ENCODE measurements at places on chromosomes 12 and 14. TPM values are rescaled to one million over a fixed set of nuclear protein-coding genes. Genes with fewer than 3 reads are reported as not detected.
A peak's percentile ranks its signal among the peaks of the same experiment; 100 is the strongest.

DNA sequence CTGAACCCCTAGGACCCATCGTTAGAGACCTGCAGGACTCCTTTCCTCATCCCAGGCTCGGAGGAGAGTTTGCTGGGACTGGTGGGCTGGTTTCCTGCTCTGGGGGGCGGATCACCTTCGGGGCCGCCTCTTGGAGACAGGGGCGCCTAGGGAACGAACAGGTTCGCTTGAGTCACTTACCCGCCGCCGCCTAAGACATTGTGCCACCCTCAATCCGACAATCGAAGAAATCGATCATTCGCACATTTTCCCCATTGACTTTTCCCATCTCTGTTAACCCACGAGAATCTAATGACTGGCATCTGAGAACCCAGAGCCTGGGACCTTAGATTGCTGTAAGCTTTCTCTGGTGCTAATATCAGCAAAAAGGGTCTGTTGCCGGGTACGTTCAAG, 322 bp downstream of the SLC39A9 start:
- no peak for DNase-seq

DNA sequence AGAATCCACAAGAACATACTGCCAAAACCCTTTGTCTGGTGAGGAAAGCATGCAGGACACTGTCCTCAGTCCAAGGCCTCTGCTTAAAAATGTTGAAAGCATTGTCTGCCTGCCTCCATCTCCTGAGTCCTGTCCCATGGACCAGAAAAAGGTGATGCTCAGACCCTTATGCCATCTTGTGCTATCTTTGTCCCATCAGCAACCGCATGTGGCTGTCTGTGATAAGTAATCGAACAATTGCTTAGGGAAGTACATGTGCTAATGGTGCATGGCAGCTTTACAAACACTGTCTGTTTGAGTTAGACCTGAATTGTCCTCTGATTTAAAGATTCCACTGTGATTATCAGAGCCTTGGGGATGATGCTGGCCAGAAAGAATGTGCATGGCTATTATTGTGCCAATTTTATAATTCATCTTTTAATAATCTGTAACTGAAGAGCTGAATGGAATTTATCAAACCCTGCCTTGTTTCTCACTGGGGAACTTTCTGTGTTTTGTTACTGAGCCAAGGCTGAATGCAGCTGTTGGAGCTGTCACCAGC, 177.5 kb downstream of the DACT1 start:
- no peak for DNase-seq

GRCh38 chr14:105102893-105103292, 37.7 kb upstream of the GPR132 start:
- no peak for DNase-seq

GRCh38 chr12:31749024-31749704, 20.3 kb upstream of the AMN1 start:
- DNase-seq, result no peak

- DNase-seq, result no peak
Measured at GRCh38 chr12:22287776-22288621, 46.5 kb downstream of the ST8SIA1 start.

DNA sequence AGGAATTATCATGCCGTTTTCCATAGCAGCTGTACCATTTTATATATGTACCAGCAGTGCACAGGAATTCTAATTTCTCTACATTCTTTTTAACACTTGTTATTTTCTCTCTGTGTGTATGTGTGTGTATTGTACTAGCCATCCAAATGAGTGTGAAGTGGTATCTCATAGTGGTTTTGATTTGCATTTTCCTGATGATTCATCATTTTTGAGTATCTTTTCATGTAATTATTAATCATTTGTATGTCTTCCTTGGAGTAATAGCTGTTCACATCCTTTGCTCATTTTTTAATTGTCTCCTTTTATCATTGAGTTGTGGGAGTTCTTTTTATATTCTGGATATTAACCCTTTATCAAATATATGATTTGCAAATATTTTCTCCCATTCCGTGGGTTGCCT, 95.6 kb upstream of the MANSC4 start:
- DNase-seq, result no peak

GRCh38 chr12:124381456-124382296, 86.8 kb downstream of the RFLNA start:
- DNase-seq, result peak; percentile 93

DNA sequence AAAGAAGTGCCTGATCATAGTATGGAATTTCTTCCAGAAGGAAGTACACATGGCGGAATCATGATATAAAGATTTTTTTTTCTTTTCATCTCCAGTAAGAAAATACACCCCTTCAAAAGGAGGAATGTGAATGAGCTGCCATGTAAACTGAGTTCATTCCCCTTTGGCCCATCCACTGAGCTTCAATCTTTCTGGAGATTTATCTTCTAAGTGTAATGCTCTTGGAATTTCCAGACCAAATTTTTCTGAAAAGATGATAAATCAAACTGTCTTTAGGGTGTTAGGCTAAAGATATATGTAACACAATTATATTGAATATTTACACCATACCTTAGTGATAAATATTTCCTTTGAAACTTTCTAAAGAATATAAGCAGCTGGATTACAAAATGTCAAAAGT, 5.2 kb downstream of the DCN start:
- DNase-seq, result no peak

GRCh38 chr14:50874757-50875156, 2.9 kb downstream of the ABHD12B start:
- DNase-seq, result no peak

DNA sequence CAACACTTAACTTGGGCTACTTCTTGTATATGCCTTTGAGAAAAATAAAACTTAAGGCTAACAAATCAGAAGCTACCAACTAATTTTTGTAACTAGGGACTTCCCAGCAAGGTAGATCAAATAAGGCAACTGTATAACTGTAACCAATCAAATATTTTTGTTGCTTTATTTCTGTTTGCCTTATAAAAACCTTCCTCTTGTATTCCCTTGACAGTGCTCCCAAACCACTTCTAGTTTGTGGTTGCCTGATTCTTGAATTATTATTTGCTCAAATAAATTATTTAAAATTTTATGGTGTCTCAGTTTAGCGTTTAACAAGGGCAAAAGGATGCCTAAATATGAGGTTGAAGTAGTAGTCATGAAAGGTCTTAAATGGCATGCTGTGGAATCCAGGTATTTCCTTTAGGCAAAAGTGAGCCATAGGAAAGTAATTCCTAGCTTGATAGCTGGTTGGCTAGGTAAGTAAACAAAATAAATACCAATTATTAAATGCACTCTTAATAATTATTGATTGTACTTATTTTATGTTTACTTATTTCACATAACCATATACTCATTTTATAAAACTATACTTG, 632.6 kb downstream of the RPL10L start:
- DNase-seq, result no peak

GRCh38 chr14:37466003-37466622, 128.9 kb downstream of the FOXA1 start:
- no peak for DNase-seq

- DNase-seq, result no peak
Measured at GRCh38 chr14:69543341-69544115, 31.1 kb downstream of the CCDC177 start.

GRCh38 chr12:16021676-16022075, 110.5 kb downstream of the DERA start:
- DNase-seq, result no peak

DNA sequence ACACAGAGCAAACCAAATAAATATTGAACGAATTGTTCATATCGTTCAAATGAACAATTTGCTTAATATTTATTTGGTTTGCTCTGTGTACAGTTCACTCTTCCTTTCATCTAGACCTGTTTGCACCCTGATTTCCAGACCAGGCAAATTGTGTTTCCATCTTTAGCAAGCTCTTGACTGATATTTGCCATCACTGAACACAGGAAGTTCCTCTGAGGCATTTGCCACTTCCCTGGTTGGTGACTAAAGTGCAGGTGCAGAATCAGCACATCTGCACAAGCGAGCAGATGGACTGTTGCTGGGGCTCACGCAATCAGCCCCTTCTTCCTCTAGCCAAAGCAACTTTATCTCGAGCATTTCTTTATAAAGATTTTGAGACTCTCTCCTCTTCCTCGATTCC, 112.9 kb downstream of the DAAM1 start:
- no peak for DNase-seq

GRCh38 chr12:123034865-123035264, 54.4 kb downstream of the ARL6IP4 start:
- no peak for DNase-seq

- DNase-seq, result no peak
Measured at GRCh38 chr12:38745601-38746000, 159.8 kb downstream of the CPNE8 start.

DNA sequence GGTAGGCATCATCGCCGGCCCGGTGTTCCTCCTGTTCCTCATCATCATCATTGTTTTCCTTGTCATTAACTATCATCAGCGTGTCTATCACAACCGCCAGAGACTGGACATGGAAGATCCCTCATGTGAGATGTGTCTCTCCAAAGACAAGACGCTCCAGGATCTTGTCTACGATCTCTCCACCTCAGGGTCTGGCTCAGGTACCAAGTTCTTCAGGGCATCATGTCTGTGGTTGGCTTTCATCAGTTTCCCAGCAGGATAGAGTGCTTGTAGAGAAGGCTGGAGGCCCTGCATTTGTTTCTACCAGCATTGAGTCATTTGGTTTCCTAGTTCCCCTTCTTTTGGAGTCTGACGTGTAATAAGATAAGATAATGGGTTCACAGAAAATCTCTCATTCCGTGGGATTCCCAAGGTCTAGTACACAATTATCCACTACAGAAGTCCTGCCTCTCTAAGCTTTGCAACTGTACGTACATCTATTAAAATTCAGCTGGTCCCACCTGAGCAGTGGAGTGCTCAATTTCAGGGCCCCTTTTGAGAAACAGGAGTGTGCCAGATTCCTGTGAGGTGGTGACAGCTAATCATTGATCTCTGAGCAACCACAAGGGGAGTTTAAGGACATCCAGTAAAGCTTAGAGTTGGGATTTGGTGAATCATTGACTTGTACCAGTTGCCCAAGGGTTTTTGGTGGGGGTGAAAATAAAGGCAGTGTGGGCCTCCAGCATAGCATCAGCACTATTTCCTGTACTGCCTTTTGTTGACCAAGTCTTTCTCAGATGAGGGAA, 25.1 kb downstream of the ACVR1B start:
- no peak for DNase-seq

DNA sequence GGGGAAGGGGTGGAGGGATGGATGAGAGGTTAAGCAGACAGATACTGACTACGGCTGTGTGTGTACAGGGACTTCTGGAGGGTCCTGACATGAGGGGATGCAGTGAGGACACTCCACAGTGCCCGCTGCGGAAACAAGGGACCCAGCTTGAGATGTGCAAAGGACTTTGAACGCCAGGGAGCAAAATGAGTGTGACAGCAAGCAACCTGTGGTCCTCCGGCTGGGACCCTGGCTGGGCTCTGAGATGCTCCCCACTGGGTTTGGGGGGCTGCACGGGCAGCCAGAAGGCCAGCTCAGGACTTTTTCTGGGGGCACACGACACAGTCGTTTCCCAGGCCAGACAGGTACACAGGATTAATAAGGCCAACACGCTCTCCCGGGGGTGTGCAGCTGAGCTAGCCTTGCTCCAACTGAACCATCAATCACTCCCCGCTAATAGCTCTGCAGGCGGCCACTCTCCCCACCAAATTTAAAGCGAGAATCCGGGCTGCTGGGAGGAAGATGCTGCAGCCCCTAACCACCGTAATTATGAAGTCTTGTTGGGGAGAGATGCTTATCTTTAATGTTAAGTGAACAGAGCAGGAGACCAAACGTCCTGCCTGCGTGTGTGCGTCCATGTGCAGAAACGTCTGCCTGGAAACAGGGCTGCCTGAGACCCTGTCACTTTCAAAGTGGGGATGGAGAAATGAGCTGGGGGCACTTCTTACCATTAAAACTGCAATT, 51.6 kb upstream of the DLK1 start:
- DNase-seq, result no peak

- no peak for DNase-seq
Measured at GRCh38 chr12:94488463-94488862, 28.8 kb upstream of the CEP83 start.

DNA sequence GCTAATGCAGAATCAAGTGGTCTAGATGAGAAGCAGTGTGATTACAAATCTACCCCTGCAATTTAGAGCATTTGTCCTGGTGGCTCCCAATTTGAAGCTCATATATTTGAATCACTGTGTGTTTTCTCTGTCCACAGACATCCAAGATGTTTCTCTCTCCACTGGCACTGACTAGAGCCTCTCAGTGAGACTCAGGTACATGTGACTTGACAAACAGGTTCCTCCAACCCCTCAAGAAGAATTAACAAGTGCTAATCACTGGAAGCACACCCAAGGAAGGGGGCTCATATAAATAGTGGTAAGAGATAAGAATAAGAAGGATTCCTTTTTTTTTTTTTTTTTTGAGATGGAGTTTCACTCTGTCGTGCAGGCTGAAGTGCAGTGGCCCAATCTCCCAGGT, 20.5 kb downstream of the OR10G2 start:
- no peak for DNase-seq

DNA sequence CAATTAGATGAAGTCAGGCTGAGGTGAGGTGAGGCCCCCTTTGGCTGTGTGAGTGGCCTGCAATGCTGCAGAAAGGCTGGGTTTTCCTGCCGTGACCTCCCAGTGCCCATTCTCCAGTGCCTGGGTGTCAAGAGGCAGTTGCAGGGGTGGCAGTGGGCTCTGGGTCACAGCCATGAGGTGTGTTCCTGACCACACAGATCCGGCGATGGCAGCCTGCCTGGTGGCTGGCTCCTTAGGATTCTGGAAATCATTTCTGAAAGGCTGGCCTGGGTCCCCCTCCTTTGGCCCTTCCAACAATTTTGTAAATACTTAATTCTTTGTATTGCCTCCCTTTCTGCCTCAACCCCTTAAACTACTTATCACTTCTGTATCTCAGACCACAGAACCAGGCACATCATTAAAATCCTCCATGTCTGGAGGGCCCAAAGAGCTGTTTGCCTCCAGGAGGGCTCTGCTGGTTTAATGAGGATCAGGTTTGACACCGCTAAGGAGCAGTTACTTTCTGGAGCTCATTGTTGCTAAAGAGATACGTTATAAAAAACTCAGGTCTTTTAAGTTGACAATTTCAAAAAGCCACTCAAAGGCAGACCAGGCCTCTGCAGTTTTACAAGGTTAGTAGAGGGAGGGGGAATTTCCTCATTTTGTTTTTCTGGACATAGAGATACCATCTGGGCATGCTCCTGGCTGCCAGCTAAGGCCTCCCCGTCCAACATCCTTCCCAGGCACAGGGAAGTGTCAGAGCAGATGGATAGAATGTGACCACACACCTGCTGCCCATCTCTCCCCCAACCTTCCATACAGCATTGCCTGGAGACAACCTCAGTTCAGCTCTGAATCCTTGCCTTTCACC, 204.4 kb downstream of the FOXN3 start:
- peak; percentile 87 for DNase-seq

- DNase-seq, result no peak
Measured at GRCh38 chr12:62799766-62800406, 135.1 kb downstream of the PPM1H start.

Gene KRT7
- total RNA-seq, result not detected

Gene NEUROD4
- total RNA-seq, result 9.9 TPM

Gene KITLG
- 213 TPM for total RNA-seq

Gene MYBPC1
- 2.0 TPM for total RNA-seq

Gene STXBP6
- total RNA-seq, result 6.3 TPM

All from cerebellum (tissue), 4 donors.